ENCODE measurements at places on chromosomes 16 and 17. TPM values are rescaled to one million over a fixed set of nuclear protein-coding genes. Genes with fewer than 3 reads are reported as not detected.

Gene SLC13A2
- total RNA-seq, result not detected

Gene CA7
- total RNA-seq, result 0.55 TPM

Gene TTC19
- total RNA-seq, result 64.3 TPM

Gene PKMYT1
- 120 TPM for total RNA-seq

Gene SBK1
- total RNA-seq, result 69.7 TPM

Gene LHX1
- total RNA-seq, result 0.22 TPM

Gene TP53TG3
- total RNA-seq, result not detected
